ENCODE measurements at places on chromosomes 1 and 21. TPM values are rescaled to one million over a fixed set of nuclear protein-coding genes. Genes with fewer than 3 reads are reported as not detected.

DNA sequence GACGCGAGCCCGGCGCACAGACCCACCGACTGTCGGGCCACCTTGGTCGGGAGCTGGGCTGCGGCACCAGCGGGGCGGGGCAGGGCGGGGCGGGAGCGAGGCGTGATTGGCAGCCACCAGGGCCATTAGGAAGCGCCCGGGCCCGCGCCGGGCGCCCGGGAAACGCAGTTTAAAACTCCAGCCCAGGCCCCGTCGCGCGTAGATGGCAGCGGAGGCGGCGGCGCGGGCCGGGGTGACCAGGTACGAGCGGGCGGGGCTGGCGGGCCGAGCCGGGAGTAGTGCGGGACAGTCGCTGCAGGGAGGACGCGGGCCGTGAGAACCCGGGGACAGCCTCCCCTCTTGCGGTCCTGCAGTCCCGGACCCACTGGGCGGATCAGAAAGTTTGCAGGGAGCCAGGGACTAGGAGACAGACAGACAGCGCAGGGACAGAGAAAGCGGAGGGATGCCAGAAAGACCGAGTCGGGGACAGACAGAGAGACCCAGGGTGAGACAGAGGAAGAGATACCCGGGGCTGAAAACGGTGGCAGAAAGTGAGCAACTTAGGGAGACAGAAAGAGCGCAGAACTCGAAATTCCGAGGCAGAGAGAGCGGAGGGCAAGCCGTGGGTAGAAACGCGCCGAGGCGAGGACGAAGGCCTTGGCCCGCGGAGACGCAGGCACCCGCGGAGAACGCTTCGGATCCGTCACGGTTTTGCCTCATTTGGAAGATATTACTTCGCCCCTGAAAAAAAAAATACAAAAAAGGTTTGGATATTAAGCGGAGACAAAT, at the start of gene DMBX1:
TSS of gene DMBX1 (plus strand) at position 199 of the 768 bp plus-strand sequence. CDS start 17,175 bp downstream, outside the sequence.
- peak; percentile 31 for DNase-seq

DNA sequence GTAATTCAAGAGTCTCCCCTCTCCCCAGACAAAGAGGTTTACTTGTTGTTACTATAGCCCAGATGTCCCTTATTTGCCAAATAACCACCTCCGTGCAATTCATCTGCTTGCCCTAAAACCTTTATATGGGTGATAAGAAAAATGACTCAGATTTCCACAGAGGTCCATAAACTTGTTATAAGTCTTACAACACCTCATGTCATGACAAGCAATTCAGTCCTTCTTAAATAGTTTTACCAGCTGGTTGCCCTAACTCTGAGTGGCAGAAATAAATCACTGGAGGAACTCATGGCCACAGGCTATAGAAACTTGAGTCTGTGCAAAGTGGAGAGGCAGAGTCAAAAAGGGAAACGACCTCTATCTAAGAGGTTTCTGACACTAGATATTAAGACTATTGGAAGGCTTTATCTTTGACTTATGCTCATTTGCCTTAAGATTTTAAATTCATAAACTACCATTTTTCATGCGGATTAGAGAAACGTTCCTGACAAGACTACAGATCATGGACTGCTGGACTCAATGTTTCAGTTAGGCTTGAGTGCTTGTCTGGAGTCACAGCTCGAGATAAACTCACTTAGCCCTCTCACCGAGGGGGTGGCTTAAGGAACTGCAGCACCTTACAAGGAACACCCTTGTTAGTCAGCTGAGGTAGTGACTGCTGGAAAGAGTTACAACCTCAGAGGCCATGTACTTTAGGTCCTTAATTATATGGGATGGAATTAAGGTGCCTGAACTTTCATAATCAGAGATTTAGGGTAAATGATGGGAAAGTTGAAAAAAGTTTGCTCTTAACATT, 662.5 kb upstream of the USP24 start:
- DNase-seq, result no peak

GJA4 gene
- total RNA-seq, result not detected

- DNase-seq, result no peak
These were observed 7.6 kb downstream of the DR1 start for GRCh38 chr1:93353286-93353685.

DNA sequence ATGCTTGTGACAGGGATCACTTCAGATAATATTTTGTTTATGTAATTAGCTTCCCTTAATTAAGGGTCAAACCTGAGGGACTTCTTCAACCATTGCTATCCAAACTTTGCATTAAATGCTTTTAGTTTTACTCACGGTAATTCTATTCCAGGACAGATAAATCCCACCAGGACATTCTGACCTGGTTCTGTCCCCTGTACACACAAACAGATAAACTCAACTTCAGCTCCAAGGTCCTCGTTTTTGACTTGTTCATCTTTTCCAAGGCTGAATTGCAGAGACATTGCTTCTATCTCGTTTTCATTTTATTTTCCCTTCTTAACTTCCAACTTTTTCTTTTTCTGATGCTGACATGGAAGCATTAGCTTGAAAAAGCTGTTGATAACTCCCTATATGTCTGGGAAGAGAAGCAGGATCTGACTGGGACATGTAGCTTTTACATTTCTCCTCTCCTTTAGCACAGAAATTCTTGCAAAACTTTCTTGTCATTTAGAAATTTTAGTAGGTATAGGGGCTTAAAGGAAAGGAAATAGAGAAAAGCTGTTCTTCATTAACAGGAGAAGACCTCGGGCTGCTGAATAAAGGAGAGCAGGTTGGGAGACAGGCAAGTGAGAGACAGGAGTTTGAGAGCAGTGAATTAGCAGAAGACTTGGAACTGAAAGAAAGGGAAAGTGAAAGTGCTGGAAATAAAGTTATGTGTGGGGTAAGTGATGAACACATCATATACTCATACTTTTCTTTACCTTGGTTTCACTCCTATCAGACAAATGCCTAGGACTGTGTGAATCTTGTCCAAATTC, 231.7 kb upstream of the B3GALT2 start:
- DNase-seq, result peak; percentile 41

DNA sequence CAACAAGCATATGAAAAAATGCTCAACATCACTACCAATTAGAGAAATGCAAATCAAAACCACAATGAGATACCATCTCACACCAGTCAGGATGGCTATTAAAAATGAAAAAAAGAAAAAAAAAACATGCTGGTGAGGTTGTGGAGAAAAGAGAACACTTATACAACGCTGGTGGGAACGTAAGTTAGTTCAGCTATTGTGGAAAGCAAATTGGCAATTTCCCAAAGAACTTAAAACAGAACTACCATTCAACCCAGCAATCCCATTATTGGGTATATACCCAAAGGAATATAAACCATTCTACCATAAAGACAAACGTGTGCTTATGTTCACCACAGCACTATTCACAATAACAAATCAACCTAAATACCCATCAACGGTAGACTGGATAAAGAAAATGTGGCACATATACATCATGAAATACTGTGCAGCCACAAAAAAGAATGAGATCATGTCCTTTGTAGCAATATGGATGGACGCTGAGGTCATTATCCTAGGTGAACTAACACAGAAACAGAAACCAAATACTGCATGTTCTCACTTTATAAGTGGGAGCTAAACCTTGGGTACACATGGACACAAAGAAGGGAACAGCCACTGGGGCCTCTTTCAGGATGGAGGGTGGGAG, 49.5 kb downstream of the LYST start:
- no peak for DNase-seq

- DNase-seq, result no peak
These were observed 15.9 kb upstream of the DISP1 start for GRCh38 chr1:222798975-222799374.

GPBP1L1 gene
- 142 TPM for total RNA-seq

DNA sequence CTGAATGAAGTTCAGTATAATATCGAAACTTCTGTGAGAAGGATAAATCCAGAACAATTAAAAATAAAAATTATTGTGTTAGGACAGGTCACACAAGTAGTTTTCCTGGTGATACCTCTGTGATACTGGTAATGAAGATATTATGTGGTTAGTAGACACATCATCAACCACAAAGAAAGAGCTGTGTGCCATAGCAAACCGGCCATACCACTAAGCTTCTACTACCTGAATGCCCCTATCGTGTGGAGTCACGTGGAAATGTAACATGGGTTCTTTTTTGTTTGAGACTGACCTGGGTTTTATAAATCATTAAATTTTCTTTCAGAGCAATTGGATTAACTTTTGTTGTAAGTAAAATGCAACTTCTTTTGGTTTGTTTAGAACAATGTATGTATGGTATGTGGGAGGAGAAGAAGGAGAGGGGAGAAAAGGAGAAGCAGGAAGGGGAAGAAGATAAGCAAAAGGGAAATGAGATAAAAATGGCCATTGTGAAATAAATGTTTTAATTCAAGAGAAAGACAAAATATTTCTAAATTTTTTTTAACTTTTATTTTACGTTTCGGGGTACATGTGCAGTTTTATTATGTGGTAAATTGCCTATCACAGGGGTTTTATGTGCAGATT, 58.2 kb upstream of the LRRC8B start:
- no peak for DNase-seq

HORMAD1 gene
- total RNA-seq, result not detected

- no peak for DNase-seq
These were observed 13.9 kb upstream of the BTG2 start for GRCh38 chr1:203291201-203292096.

DNA sequence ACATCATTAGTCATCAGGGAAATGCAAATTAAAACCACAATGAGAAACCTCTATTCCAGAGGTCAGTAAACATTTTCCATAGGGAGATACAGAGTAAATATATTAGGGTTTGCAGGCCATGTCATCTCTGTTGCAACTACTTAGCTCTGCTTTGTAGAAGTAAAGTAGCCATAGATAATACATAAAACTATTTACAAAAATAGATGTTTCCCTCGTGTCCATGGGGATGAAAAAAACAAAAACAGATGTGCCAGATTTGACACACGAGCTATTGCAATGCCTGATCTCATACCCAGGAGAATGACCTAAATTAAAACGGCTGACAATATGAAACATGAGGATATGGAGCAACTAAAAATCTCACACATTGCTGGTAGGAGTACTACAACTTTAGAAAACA, 17.3 kb downstream of the LTN1 start:
- no peak for DNase-seq

DNA sequence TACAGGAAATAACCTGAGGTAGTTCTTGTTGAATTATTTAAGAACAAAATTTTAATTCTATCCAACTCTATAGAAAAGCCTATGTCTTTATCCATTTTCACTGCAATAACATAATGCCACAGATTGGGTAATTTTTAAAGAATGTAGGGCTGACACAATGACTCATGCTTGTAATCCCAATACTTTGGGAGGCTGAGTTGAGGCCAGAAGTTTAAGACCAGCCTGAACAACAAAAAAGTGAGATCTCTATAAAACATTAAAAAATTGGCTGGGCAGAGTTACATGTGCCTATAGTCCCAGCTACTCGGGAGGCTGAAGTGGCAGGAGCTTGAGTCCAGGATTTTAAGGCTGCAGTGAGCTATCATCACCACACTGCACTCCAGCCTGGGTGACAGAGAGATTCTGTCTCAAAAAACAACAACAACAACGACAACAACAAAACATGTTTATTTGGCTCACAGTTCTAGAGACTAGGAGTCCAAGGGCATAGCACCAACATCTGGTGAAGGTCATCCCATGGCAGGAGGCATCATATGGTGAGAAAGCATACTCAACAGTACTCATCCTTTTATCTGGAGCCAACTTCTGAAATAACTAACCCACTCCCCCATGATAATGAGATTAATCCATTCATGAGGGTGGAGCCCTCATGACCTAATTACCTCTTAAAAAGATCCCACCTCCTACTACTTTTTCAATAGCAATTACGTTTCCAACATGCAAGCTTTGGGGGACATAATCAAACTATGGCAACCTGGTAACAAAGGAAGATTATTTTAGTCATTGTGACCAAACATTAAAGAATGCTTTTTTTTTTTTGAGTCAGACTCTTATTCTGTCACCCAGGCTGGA, 59.6 kb downstream of the ABL2 start:
- peak; percentile 13 for DNase-seq

DNA sequence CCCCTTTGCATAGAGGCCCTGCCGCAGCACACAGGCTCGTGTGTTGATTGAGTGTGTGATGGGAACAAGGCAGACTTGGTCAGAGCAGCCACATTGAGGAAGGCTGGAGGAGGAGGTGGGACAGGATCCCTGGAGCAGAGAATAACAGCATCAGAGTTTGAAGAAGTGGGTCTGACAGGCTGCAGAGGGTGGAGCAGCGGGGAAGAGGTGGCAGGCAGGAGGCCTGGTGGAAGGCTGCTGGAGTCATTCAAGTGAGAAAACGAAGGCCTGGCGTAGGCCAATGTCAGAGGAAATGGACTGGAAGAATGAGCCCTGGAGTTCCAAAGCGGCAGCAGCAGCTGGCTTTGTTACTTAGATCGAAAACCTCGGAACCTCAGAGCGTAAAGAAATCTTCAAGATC, 115.0 kb upstream of the GRIK3 start:
- DNase-seq, result no peak

DNA sequence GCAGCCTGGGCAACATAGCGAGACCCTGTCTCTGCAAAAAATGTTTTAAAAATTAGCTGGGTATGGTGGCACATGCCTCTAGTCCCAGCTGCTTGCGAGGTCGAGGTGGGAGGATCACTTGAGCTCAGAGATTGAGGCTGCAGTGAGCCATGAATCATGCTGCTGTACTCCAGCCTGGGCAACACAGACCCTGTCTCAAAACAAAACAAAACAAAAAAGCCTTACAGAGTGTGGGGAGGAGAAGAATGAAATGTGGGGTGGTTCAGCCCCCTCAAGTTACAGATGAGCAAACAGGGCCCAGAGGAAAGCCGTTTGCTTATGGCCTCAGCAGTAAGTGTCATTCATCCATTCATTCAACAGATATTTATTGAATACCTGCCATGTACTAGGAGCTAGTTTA, 40.7 kb downstream of the RPS6KA1 start:
- no peak for DNase-seq

GRCh38 chr1:70033266-70033873, 172.0 kb downstream of the LRRC40 start:
- DNase-seq, result no peak

Data from H4 (cell line).